ENCODE measurements at places on chromosomes 7 and 10.

DNA sequence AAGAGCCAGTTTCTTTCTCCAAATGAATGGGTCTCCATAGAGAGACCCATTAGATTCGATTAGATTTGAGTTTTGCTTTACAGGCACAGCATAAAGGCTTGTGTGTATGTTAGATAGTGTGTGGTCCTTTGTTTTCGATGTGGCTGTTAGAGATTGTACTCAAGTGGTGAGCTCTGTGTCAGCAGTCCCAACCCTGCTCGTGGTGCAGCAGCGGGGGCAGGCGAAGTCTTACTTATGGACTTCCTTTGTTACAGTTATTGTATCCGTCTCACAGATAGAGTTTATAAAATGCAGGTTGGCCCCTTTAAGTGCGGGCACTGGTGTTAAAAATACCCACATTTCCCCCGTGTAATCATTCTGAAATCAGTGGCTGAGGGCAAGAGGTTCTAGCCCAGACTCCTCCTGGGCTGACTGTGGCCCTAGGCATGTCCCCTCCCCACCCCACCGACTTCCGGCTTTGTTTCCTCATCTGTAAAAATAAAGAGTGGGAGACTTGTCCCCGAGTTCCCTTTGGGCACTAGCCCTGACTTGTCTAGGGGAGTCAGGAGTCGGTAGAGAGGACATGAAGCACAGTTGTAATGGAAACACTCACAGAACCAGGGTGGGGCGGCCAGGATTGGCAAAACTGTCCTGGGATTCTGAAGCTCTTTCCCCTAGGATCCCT is 28.6 kb downstream of the MTURN start:
- DNase-seq: no peak

GRCh38 chr10:18134509-18134908 is 5.7 kb upstream of the CACNB2 start:
- no peak for DNase-seq

GRCh38 chr10:45547207-45547606 is 125.4 kb downstream of the ZFAND4 start:
- DNase-seq: no peak

DNA sequence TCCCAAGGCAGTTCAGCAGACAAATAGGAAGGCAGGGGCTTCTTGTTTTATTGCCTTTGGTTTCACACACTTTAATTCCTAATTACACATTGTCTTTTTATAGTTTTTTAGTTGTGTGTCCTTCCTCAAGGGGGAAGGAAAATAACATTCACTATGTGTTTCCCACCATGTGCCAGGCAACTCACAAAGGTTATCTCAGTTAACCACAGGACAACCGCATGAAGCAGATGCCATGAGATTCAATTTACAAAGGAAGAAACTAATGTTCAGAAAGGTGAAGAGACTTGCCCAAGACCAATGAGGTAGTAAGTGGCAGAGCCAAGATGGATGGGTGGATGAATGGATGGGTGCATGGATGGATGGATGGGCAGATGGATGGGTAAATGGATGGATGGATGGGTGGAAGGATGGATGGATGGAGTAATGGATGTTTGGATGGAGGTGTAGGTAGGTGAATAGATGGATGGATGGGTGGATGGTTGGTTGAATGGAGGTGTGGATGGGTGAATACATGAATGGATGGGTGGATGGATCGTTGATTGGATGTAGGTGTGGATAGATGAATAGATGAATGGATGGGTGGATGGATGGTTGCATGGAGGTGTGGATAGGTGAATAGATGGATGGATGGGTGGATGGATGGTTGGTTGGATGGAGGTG is 77.9 kb downstream of the ARHGAP22 start:
- no peak for DNase-seq

GRCh38 chr10:127034034-127034633 is 128.9 kb downstream of the DOCK1 start:
- no peak for DNase-seq

GRCh38 chr10:65861249-65861648 is 1064.6 kb upstream of the LRRTM3 start:
- no peak for DNase-seq

DNA sequence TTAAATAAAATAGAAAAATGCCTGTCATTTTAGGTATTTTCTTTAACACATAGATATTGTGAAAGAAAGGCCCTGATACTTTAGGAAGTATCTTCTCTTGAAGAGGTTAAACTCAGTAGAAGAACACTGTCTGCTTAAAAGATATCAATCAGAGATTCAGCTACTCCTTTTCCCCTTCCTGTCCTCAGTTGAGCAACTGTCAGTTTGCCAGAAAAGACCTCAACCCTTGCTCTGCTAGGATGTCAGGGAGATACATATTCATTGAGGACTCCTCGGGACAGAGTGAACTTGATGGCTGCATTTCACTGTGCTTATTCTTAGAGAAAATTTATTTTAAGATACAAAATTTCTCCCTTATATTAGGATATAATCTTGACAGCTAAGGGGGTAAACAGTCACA is 173.6 kb upstream of the CACNA2D1 start:
- no peak for DNase-seq

DNA sequence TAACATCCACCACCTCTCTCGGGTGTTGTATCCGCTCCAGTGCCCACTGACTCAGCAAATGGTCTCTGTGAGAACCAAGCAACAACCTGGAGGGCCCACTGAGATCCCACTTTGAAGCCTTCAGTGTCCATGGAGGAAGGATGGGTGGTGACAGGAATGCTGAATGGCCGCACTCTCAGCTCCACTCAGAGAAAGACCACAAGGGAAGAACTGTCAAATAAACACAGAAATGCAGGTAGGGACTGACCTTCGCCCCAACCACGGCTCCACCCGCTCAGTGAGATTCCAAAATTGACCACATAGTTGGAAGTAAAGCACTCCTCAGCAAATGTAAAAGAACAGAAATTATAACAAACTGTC is 65.8 kb downstream of the VIPR2 start:
- no peak for DNase-seq

GRCh38 chr10:106929291-106929895 is 235.1 kb downstream of the SORCS1 start:
- DNase-seq: no peak

GRCh38 chr10:124667425-124668345 is 76.5 kb downstream of the FAM53B start:
- DNase-seq: no peak

All from stimulated activated CD4-positive, alpha-beta T cell treated with anti-CD3 and anti-CD28 coated beads, Interleukin-1b, Interleukin-23, amount 100 ng/mL, for 4 hours (primary cell).